C1 segment of cervical spinal cord (tissue), 14 donors: ENCODE measurements at places on chromosomes 7 and 10.

DNA sequence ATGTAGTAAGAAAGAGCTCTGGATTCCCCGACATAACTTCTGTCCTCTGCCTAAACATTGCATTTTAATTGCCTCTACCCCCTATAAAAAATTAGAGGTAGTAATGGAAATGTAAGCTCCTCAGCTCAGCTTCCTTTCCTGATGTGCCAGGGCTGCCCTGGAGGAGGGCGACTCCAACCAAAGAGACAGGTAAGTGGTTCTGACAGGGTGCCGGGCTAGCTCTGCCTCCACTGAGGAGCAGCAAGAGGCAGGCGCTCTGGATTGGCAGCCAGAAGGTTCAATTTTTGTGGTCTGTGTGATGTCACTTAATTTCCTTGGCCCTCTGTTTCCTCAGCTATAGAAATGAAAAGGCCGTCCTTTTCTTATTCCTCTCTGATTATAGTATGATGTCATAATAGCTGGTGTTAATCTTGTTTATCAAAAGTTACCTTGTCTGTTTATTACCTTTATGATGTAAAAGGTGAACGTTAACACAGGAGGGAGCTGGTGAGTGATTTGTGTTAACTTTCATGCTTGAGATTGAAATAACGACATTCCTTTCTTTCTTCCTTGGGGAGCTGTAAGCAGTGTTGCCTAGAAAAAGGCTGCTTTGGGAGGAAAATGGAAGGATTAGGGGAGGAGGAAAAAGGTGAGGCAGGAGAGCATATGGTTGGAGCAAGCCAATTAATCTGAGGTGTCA, 51.8 kb downstream of the ANLN start:
- no peak for DNase-seq

DNA sequence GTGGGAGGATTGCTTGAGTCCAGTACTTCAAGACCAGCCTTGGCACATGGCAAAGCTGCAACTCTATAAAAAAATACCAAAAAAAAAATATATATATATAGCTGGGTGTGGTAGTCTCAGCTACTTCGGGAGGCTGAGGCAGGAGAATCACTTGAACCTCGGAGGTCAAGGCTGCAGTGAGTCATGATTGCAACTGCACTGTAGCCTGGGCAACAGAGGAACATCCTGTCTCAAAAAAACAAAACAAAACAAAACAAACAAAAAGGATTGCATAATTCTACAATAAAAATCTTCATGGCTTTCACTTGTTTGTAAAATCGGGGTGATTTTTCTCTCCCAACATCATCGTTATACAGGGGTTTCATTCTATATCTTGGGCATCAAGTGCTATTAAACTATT, 35.1 kb downstream of the GUSB start:
- DNase-seq, result no peak

- DNase-seq, result no peak
These were observed 84.2 kb downstream of the ANK3 start for GRCh38 chr10:60305380-60305892.

- no peak for DNase-seq
These were observed 26.5 kb upstream of the TMEM229A start for GRCh38 chr7:124059375-124059774.

GRCh38 chr10:15419279-15419874, 48.3 kb upstream of the FAM171A1 start:
- no peak for DNase-seq

GRCh38 chr10:86670290-86670811, 2.0 kb downstream of the LDB3 start:
- DNase-seq, result no peak

GRCh38 chr10:118062798-118063238, 16.1 kb upstream of the RAB11FIP2 start:
- no peak for DNase-seq

DNA sequence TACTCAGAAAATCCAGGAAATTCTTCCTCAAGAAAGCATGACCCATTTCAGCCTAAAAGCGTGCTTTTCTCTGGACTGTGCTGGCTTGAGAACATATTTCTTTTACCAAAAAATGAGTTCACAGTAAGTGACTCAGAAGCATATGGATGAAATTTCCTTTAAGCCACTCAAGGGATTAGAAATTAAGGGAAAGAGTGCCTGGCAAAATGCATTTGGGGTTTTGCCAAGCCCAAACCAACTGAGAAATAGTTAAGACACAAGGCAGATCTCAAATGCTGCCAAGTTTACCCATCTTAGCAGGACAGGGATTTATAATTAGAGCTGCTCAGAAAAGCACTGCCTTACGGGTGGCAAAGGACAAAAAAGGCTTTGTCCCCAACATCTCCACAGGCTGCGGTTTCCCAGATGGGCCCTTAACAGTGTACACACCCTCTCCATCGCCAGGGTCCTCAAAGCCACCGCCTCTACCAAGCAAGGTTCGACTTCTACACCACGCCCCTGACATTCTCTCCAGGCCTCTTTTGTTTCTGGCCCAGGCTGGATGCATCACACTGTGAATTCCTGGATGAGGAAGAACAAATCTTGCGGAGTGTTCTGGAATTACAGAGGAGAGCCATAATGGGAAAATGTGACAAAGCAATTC, 30.1 kb upstream of the CDHR3 start:
- DNase-seq, result no peak

GRCh38 chr10:62011558-62011957, 110.1 kb downstream of the ARID5B start:
- no peak for DNase-seq

- peak; percentile 41 for DNase-seq
These were observed 1.9 kb downstream of the TTYH3 start for GRCh38 chr7:2633538-2634266.

DNA sequence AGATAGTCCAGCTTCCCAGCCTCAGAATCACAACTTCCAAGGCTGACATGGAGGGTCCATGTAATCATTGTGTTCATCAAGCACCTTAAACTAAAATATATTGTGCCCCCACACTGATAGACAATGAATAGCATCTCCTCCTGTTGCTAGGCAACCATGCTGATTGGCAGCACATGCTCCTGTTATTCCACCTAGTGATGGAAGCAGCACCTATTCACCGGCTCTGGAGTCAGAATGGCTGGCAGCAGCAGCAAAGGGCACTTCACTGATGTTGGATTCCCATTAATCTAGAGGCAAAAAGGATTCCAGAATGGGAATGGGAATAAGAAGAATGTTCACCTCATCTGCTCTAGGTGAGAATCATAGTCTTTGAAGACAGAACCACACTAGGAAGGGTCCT, 55.0 kb downstream of the RELN start:
- DNase-seq, result no peak

DNA sequence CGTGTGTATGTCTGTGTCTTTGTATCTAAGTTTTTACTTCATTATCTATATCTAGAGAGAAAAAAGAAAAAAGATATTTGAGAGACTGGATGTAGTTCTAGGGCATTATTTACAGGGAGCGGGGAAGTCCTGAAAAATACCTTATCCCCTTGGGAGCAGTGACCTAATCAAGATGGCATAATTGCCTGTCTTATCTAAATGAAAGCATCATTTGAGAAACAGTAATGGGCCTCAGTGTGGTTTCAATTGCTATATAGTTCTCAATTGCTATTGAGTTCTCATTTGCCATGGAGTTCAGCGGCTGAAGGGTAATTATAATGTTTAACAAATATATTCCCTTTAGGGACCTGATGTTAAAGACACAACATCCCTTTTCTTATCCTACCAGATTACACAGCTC, 216.5 kb downstream of the PLXNA4 start:
- no peak for DNase-seq

DNA sequence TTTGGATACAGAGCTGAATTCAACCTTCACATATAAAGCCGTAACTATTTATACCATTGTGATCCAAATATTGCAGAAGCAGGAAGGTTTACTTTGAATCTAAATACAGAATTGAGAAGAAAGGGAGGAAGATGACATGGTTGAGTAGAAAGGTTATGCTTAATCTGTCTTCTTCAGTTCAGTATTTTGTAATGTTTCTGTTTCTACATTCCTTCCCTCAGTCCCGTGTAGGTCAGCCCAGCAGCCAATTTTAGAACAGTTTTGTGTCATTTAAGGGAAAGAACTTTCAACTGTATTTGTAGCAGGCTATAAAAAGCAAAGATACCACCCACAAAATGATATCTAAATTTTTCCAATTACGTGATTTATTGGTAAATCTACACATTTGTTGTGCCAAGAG, 97.4 kb downstream of the CPED1 start:
- no peak for DNase-seq

- DNase-seq, result peak; percentile 39
These were observed 859 bp upstream of the CH25H start for GRCh38 chr10:89207801-89208551.

GRCh38 chr7:135493362-135493761, 16.5 kb downstream of the CNOT4 start:
- DNase-seq, result no peak

- no peak for DNase-seq
These were observed 2.7 kb downstream of the CUL1 start for GRCh38 chr7:148701414-148701813.

DNA sequence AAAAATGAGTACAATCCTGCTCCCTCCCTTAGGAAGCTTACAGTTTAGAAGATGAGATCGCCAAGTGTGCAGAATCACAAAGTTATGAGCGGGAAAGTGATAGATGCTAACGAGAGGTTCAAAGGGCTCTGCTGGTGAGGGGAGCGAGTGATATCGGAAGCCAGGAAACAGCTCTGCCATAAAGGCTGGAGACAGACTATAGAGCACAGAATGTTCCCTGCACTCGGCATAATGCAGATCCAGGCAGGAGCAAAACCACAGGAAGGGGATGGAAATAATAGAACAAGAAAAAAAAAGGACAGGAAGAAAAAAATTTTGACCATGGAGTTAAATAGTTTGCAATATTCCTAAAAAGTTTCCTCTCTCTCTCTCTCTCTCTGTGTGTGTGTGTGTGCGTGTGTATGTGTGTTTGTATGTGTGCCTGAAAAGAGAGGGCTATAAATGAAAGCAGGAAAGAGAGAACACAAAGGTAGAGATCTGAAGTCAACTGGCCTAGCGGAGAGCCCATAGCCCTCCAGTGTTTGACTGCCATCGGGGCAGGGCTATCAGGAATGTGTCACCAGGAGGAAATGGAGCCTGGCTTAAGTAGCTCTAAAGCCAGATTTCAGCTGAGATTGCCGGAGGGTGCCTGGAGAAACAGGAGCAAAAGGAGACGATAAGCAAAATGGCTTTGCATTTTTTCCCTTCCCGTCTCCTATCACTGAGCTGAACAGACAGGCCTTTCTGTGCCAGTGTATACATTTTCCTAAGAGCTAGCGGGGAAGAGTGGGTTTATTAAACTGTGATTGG, 175.8 kb upstream of the LYZL1 start:
- DNase-seq, result no peak

- DNase-seq, result no peak
These were observed 68.4 kb upstream of the TMEM229A start for GRCh38 chr7:124101173-124101768.

GRCh38 chr7:23942032-23942431, 232.0 kb downstream of the STK31 start:
- no peak for DNase-seq

DNA sequence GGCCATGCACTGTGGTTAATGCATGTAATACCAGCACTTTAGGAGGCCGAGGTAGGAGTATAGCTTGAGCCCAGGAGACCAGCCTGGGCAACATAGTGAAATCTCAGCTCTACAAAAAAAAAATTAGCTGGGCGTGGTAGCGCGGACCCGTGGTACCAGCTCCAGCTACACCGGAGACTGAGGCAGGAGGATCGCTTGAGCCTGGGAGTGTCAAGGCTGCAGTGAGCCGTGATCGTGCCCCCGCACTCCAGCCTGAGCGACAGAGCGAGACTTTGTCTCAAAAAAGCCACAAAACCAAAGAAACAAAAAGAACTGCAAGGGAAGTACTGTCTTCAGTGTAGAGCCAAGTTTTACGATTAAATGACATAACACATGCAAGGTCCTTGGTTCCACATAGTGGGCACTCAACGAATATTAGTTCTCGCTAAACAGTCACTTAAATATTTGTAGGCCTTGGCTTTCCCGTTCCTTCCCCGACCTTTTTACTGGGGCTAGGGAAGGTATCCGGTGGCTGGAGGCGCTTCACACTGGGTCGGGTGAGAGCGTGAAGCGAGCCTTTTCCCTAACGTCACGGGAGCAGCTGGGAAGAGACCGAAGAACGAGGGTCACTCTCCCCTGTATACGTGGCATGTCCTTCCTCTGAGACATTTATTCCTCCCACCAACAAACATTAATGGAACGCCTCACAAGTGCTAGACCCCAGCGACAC, 993 bp upstream of the SND1 start:
- no peak for DNase-seq

GRCh38 chr10:15478429-15478828, 107.3 kb upstream of the FAM171A1 start:
- no peak for DNase-seq
